ENCODE measurements at places on chromosomes 1 and 21.

DNA sequence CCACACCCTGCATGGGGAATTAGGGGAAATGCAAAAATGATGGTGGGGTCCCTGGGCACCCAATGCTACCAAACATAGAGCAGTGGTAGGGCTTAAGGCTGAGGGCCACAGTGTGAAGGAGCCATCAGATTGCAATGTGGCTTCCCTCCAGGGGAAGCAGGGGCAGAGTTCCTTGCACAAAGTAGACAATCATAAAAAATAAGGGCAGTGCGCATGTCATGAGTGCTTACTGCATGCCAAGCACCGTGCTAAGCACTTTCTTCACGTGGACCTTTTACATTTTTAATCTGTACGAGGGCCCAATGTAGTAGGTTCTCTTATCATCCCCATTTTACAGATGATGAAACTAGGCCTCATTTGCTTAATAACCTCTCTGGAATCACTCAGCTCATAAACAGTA is 56.6 kb downstream of the DDX20 start:
- no peak for DNase-seq

DNA sequence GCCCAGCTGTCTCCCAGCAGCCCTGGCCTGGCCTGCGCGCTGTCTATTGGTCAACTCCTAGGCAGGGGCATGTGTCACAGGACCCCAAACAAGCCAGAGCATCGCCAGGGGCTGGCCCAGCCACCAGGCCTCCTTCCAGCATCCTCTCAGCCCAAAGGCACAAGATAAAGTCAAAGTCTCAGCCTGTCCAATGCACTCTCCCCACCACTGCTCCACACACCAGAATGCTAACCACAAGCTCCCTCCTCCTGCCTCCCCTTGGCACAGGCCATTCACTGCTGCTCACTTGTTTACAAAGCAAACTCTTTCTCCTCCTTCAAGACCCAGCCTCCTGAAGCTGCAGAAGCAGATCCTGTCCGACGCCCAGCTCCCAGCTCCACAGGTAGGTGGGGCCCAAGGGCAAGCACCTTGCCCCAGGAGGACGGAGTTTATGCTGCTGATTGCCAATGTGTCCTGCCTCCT is 133.4 kb downstream of the DMRTB1 start:
- DNase-seq, result no peak

DNA sequence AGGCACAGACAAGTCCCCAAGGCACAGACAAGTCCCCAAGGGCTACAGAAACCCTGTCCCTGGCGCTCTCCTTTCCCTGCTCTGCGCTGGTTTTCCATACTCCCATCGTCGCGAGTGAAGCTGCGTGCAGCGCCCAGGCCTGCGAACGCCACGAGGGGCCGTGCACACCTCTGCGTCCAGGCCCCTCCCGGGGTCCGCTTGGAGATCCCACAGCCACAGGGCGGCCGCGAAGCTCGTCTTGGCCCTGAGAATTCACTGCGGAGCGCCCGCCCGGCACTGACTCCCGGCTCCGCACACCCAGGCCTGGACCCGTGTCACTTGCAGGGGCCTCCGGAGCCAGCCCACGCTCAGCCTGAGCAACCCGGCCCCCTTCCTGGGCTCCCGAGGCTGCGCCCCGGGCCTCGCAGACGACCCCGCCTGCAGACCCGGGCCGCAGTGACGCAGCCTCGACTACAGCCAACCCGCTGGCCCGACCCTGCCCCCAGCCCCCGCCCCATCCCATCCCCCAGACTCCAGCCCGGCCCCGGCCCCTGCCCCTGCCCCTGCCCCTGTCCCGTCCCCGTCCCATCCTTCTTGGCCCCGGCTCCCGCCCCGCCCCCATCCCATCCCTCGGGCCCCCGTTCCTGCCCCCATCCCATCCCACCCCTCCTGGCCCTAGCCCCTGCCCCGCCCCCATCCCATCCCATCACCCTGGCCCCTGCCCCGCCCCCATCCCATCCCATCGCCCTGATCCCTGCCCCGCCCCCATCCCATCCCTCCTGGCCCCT is 841 bp downstream of the POFUT2 start:
- DNase-seq, result no peak

DNA sequence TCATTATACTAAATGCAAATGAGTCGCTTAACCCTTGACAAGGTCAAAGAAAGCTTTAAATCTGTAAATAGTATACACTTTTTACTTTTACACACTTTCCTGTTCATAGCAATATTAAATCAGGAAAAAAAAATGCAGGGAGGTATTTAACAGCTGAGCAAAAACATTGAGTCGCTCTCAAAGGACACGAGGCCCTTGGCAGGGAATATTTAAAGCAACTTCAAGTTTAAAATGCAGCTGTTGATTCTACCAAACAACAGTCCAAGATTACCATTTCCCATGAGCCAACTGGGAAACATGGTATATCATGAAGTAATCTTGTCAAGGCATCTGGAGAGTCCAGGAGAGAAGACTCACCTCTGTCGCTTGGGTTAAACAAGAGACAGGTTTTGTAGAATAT is 62.7 kb downstream of the CAPN2 start:
- DNase-seq, result no peak

DNA sequence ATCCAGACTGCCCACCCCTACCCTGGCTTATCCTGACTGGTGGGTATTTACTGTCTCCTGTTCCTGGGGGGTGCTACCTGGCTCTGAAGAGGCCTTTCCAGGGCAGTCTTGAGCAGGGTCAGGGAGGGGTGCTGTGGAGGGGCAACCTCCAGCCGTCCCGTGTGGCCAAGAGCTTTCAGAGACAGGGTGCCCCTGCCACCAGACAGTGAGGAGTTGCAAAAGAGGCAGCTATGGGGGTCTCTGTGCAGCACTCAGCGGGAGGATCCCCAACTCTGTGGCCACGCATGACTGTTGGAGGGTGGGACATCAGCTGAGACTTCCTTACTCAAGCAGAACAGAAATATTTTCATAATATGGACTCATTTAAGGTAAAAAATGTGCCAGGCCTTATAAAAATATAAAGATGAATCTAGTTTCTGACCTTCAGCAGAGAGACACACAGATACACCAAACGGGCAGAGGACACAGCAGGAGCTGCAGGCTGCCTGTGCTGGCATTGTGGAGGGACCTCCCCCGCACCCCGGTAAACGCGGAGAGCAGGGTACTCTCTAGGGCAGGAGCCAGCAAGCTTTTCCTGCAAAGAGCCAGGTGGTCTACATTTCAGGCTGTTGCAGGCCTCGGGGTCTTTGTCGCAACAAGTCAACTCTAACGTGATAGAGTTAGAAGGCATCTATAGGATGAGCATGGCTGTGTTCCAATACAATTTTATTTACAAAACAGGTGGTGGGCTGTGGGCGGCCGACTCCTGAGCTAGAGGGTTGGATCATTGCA is 252.6 kb downstream of the RHOU start:
- no peak for DNase-seq
